CD8-positive, alpha-beta T cell (primary cell): ENCODE measurements at places on chromosomes 13 and 19.
A peak's percentile ranks its signal among the peaks of the same experiment; 100 is the strongest.

GRCh38 chr13:99103536-99103935 lies 97.1 kb upstream of the UBAC2 start:
- no peak for DNase-seq

DNA sequence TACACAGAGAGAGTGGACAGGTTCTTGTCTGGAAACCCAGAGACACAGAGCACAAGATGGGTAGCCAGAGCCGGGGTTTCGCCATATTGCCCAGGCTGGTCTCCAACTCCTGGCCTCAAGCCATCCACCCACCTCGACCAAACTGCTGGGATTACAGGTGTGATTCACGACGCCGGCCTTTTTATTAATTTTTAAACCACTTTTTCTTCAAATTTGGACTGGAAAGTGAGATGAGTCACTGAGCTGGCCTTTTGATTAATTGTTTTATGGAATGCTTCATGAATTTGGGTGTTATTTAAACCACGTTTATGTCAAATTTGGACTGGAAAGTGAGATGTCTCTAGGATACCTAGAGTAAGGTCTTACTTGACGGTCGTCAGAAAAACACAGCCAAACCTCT lies 12.1 kb upstream of the IGFL1 start:
- DNase-seq = no peak

- DNase-seq = peak; percentile 20
Observed at GRCh38 chr19:4338441-4339355, at the start of gene STAP2. TSS of gene STAP2 (minus strand) at chr19:4338827. CDS start at chr19:4338753, 74 bp downstream.

- no peak for DNase-seq
Observed at GRCh38 chr13:43965459-43965845, 85.7 kb downstream of the LACC1 start.

- no peak for DNase-seq
Observed at GRCh38 chr19:53461866-53462265, 5.7 kb upstream of the ZNF813 start.

DNA sequence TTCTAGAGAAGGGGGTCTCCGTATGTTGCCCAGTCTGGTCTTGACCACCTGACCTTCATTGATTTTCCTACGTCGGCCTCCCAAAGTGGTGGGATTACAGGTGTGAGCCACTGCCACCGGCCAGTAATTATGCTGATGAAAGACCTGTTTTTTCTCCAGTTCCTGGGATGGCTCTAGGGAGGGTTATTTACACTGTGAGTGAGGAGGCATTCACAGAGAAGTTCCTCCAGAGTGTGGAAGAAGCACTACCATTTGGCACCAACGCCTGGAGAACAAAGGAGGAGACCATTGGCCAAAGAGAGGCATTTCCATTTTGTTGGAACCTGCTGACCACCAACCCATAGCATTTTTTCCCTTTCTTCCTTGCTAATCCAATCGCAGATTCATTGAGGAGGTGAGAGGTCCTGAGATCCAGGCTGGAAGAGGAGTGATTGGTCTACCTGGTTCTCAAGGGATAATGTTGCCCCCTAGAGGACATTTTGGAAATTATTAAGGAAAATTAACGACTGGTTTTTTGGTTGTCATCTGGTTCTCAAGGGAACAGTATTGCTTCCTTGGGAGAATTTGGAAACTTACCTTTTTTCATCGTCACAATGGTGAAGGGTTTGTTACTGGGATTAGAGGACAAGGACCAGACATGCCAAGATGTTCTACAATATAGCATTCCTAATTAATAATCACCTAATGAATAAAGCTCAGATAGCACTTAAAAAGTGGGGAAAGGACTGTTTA lies 5.5 kb upstream of the SAE1 start:
- DNase-seq = peak; percentile 11

GRCh38 chr19:39599116-39599515 lies 3.2 kb upstream of the LGALS13 start:
- DNase-seq = peak; percentile 16

DNA sequence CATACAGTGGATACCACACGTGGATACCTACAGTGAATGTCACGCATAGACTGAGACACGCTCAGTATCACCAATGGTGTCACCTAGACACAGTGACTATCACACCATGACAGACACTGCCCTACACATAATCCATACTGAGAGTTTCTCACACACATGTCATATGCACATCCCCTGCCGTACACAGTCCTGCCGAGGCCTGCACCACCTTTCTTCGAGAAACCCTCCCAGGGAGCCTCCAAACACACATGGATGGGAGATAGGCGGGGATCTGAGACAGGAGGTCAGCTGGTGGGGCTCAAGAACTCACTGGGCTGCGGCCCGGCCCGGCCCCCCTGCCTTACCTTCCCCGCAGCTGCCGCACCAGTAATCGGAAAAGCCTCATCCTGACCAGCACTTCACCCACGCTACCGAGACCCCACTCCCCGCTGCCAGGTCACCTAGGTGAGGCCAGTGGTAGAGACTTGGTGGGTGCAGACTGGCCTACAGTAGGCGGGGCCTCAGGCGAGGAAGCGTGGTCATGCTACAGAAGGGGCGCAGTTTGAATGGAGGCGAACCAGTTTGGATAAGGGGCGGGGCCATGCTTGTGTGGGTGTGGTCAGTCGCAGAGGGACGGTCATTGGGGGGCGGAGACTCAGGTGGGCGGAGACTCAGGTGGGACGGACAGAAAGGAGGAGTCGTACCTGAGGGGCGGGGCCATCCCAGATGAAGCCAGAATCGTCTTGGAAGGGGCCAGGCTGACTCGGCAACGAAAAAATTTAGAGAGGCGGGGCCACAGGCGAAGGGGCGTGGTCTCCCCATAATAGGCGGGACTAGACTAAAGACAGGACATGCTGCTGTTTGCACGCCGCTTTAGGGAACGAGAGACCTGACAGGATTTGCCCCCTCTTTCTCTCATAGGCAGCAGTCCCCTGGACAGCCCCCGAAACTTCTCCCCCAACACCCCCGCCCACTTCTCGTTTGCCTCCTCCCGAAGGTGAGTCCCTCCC lies 2.1 kb downstream of the MAST1 start:
- DNase-seq = no peak

GRCh38 chr13:46160471-46161066 lies 21.4 kb downstream of the LCP1 start:
- DNase-seq = no peak

DNA sequence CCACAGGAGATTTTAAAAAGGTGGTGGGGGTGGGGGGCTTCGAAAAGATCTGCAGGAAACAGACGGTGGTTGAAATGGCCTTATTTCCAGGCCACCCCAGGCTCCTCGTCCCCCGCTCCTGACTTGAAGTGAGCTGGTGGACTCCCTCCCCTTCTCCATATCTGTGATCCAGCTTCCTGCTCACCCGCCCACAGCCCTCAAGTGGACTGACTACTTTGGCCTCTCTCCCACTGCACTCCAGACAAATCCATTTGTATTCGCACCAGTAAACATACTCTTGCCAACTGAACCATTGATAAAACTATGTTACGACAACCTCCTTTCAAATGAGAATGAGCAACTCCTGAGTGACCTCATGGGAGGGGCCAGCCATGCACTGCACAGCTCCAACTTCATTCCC lies 259.5 kb downstream of the COL4A1 start:
- no peak for DNase-seq

DNA sequence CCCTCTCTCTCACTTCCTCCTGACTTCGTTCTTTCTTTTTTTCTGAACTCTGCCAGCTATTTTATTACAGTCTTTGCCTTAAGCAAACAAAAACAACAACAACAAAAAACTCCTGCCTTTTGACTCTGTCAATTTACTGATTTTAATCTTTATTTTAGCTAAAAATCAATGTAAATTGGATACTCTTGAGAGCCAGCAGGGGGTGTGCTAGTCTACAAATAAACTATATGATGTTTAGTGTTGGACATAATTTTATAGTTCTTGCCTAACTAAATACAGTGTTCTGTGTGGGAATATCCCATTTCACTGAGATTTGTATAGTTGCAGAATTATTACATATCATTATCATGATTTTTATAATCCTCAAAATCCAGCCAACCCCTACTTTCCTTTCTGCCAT lies 1199.9 kb upstream of the SPRY2 start:
- DNase-seq = no peak

DNA sequence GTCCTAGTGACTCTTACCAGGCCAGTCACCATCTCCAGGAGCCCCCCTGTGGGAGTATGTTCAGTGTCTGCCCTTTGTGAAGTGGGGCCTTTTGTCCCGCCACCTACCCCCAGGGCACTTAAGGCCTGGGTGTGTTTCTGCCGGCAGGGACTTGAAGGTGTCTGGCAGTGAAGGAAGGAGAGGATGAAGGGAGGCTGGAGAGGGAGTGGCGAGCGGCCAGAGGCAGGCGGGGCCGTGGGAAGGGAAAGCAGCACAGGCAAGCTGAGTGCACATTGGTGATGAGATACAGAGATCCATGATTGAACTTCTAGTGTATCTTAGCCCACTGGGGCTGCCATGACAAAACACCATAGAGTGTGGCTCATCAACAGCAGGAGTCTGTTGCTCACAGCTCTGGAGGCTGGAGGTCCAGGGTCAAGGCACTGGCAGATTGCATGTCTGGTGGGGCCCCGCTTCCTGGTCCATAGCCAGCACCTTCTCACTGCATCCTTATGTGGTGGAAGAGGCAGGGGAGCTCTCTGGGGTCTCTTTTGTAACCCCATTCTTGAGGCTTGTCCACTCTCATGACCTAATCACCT lies 17.5 kb downstream of the CUL4A start:
- no peak for DNase-seq

GRCh38 chr19:8654591-8655339 lies 24.3 kb downstream of the NFILZ start:
- DNase-seq = peak; percentile 73

GRCh38 chr19:56341948-56342347 lies 27.3 kb upstream of the ZSCAN5A start:
- DNase-seq = no peak

- DNase-seq = peak; percentile 82
Observed at GRCh38 chr19:10603084-10603872, 16.2 kb upstream of the AP1M2 start.

GRCh38 chr19:50959731-50960500 lies 7.1 kb upstream of the KLK5 start:
- no peak for DNase-seq

GRCh38 chr13:20073775-20074174 lies 87.1 kb downstream of the GJA3 start:
- DNase-seq = no peak

- DNase-seq = no peak
Observed at GRCh38 chr13:30600496-30600895, 17.2 kb upstream of the USPL1 start.

DNA sequence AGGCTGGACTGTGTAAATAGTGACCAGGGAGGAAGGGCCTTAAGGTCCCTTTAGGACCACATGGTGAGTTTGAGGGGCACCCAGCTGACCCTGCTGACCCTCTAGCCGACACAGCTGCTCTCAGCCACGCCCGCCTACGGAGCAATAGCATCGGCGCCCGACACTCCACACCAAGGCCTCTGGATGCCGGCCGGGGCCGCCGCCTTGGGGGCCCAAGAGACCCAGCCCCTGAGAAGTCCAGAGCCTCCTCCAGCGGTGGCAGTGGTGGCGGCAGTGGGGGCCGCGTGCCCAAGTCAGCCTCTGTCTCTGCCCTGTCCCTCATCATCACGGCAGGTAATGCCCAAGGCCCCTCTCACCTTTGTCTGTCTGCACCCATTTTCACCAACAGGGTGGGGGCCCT lies 8.6 kb upstream of the PIK3R2 start:
- DNase-seq = no peak

DNA sequence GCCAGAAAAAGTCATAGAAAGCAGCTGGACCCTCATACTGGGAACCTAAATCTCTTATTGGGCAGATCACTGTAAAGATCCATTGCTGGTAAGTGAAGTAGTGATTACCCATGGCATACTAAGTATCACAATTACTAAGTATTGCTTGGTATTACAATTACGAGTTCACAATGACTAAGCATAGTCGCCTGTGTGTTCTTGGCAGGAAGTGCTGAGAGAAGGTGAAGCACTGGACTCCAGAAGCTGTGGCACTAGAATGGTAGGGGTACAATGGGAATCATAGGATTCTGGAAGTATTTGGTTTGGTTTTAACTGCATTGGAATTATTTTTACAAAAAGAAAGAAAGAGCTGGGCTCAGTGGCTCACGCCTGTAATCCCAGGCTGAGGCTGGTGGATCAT lies 20.3 kb downstream of the LGALS16 start:
- DNase-seq = no peak

DNA sequence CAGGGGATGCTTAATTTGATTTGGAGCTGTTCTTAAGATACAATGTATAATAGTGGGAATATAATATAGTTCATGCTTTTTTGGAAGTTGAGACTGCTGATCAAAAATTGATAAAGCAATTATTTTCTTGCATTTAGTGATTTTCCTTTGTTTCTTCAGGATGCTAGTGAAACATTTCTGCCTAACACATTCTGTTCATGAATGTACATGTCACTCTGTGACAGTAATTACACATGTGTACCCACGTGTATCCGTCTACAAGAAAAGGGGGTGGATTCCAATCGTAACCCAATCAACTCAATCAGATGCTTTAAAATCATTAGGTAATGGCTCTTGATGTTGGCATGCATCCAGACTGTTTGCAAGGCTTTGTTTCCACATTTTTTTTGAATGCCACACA lies 5.0 kb upstream of the FRY start:
- DNase-seq = no peak

GRCh38 chr19:16078759-16079707 lies 2.7 kb downstream of the TPM4 start:
- DNase-seq = no peak

GRCh38 chr13:71803066-71803465 lies 63.9 kb downstream of the DACH1 start:
- no peak for DNase-seq

- no peak for DNase-seq
Observed at GRCh38 chr13:25905611-25906010, 146.2 kb downstream of the SHISA2 start.

GRCh38 chr13:99702687-99703319 lies 201.5 kb downstream of the TM9SF2 start:
- DNase-seq = no peak

GRCh38 chr13:20178156-20178555 lies 14.6 kb downstream of the GJB2 start:
- DNase-seq = no peak

DNA sequence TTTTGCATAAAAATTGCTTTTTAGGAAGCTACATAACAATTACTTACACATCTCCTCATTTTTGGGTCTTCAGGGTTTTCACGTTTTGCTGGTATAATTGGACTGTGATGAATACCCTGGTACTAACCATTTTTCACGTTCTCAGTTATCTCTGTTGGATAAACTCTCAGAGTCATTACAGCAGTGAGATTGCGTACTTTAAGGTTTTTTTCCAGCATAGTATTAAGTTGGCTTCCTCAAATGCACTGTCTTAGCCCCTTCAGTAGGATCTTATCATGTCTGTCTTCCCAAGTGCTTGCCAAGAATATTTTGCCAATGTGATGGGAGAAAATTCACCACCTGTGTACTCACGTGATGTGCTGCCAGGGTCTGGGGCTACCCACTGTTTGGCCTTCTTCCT lies 342.5 kb downstream of the TEX29 start:
- no peak for DNase-seq

DNA sequence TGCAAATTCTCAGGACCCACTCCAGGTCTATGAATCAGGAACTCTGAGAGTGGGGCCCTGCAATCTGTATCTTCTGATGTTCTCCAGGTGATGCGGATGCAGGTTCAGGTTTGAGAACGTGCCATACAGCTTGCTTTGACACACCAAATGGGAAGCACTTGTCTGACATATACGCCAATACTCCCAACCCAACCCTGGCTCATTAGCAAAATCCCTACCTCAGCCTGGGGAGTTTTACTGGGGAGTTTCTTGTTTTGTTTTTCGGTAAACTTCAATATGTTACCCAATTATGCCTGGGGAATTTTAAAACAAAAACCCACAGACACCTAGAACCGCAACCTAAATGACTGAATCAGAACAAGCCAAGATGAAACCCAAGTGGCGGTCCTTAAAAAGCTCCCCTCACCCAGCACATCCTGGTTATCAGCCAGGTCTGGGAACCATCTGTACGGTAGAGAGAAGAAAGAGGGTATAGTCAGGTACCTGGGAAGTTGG lies 41.2 kb downstream of the ABCC4 start:
- no peak for DNase-seq
